ENCODE measurements at places on chromosomes 5 and 9.

- no peak for DNase-seq
Measured at GRCh38 chr5:117881426-117882230, 1106.7 kb downstream of the DTWD2 start.

DNA sequence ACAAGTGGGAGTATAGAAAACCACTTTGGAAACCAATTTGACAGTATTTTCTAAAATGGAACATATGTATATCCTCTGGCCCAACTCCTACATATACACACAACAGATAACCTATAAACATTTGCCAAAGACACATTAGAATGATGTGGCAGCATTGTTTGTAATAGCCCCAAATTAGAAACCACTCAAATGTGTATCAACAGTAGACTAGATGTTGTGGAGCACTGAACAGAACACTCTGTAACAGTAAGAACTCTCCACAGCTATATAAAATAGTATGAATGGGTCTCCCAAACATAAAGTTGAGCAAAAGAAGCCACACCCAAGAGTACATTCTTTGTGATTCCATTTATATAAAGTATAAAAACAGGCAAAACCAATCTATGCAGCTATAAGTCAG, 6.1 kb downstream of the ZNF622 start:
- no peak for DNase-seq

GRCh38 chr9:128523199-128523925, 18.8 kb downstream of the GLE1 start:
- DNase-seq, result no peak

GRCh38 chr9:99377790-99378775, 156.0 kb downstream of the SEC61B start:
- no peak for DNase-seq

DNA sequence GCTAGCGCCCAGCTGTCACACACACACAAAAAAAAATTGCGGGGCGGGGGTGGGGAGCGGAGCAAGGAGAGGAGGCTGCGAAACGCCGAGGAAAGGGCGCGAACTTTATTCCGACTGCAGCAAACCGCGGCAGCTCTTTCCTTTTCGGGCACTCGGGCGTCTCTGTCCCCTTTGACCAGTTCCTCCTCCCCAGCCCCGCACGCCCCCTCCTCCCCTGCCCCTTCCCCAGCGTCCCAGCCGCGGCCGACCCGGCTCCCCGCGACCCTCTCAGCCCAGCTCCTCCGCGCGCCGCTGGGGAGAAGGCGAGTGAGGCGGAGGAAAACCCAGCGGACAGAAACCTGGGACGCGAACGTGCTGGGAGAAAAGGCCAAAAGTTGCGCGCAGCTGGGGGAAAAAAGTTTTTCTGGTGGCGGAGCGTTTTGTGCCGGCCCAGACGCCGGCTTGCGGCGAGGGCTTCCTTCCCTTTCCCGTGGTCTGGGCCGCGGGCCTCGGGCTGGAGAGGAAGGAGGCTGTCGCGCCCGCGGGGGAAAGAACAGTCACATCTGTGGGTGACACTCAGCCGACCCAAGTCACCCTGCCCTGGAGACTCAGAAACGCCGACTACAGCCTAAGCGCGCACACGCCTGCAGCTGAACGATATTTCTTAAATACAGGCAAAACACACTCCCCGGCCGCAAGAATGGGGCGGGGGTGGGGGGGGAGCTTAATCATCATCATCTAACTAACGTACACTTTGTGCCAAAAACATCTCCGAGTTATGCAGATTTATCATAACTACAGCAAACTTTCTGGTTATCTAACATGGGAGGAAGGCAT, 1.1 kb upstream of the BNC2 start:
- peak; percentile 80 for DNase-seq

GRCh38 chr9:113715086-113715485, 161.0 kb upstream of the ZNF618 start:
- DNase-seq, result no peak

DNA sequence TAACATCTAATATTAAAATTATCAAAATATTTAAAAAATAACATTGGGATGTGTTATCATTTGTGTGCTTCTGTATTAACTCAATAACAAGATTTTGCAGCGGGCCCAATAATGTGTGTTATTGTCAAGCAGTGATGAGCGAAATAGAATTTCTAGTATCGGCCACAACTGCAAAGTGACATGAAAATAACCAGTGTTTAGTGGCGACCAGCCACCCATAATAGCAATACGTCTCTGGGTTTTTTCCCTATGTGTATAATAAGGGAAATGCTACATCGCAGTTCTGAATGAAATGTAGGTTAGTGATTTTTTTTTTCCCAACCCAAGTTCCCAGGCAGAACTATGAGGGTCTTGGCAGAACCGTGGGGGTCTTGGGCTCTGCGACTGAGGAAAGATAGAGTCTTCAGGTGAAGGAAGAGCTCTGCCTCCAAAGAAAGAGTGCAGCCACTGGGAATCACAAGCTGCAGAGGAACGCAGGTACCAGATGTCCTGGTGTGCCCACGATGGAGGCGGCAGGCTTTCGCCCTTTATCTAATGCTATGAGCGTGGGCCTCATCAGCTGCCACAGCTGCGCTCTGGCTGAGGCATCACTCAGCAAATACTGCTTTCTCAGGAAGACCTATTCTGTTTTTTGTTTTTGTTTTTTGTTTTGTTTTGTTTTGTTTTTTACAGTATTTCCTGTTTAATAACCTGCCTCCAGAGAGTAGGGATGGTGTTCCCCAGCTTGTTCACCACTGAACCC, 235.0 kb downstream of the ROR2 start:
- DNase-seq, result no peak

GRCh38 chr9:125603478-125604021, 103.5 kb downstream of the MAPKAP1 start:
- DNase-seq, result no peak

- no peak for DNase-seq
Measured at GRCh38 chr5:105259581-105260217, 1697.1 kb upstream of the NUDT12 start.

DNA sequence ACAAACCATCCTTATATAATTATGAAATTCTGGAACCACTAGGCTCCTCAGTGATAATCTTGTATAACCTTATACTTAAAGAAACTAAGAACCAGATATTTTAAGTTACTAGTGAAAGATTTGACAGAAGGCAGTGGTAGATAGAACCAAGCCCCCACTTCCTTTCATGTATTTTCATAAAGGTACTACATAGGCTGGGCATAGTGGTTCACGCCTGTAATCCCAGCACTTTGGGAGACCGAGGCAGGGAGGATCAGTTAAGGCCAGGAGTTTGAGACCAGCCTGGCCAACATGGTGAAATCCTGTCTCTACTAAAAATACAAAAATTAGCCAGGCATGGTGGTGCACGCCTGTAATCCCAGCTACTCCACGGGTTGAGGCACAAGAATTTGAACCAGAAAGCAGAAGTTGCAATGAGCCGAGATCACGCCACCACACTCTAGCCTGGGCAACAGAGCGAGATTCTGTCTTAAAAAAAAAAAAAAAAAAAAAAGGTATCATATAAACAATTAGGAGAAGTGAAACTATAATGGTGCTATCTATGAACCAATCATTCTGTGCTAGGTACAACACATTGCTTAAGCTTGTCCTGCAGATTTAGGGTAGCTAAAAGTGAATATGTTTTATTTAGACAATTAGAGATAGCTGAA, 27.9 kb upstream of the DTWD2 start:
- no peak for DNase-seq

GRCh38 chr9:16319646-16320045, 550.8 kb downstream of the BNC2 start:
- DNase-seq, result no peak

- no peak for DNase-seq
Measured at GRCh38 chr9:75592586-75592985, 297.9 kb upstream of the PCSK5 start.

DNA sequence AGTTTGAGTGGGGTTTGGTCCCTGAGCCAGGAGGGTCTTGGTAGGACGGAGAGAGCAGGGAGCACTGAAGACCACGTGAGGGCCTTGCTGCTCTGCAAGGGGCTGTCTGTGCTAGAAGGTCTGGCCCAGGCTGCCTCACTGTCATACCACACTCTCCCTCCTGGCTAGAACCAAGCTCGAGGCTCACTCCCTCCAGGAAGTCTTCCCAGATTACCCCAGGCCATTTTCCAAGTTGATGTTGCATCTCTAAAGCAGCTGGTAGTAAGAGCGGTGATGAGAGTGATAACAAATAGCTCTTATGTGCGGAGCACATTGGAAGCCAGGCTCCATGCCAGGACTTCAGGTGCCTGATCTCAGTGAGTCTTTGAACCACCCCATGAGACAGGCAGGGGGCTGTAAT, 6.6 kb downstream of the MYMK start:
- DNase-seq, result no peak

DNA sequence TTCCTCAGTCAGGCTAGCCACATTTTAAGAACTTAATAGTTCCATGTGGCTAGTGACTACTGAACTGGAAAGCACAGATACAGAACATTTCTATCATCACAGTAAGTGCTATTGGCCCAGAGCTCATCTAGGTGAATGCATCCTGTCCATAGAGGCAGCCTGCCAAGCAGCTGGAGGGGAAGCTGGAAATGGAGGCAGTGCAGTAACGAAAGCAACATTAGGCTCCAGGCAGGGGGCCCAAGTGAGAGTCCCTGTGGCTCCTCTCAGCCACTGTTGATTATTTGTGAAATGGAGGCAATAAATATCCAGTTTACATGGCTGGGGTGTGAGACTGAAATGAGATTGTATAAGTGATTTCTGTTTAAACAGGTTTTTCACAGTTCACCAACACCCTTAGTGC, 227.2 kb upstream of the KLF9 start:
- no peak for DNase-seq

- no peak for DNase-seq
Measured at GRCh38 chr5:33877449-33877848, 14.3 kb downstream of the ADAMTS12 start.

GRCh38 chr5:156191547-156191946, 135.4 kb upstream of the SGCD start:
- no peak for DNase-seq

- no peak for DNase-seq
Measured at GRCh38 chr5:166293892-166294291, 1997.6 kb upstream of the WWC1 start.

GRCh38 chr5:108720391-108720790, 27.3 kb upstream of the FER start:
- DNase-seq, result peak; percentile 37

DNA sequence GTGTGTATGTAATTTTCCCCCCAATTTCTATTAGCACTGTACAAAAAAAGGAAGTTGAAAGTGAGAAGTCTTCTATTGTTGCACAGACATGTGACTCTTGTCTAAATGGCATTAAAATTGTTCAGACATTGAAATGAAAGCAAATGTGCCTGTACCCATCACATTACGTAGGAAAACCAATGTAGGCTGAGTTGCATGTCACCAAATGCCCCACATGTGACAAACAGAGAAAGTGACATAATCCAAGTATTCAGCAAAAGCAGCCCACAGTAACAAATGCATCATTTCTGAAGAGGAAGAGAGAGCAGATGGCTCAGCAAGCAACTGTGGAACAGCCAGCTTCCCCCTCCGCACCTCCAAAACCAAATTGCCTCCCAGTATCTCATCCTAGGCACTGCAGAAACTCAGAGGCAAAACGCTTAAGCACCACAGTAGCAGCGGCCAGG, 161.5 kb upstream of the NR4A3 start:
- DNase-seq, result peak; percentile 75

GRCh38 chr9:116687754-116688135, 640 bp downstream of the TRIM32 start:
- no peak for DNase-seq

DNA sequence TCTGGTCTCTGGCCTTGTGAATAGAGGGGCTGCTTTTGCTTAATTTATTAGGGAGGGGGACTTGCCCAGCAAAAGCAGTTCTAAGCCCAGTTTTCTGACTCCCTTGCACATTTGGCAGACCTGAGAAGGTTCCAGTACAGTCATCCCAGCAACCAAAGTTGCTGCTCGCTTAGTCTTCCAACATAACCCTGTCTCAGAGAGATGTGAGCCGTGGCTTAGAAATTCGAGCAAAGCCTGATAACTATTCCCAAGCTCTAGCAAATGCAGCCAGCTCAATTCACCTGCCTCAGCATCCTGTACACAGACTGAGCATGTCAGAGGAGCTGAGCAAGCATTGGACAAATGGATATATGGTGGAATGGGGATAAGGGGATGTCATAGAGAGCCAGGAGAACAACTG, 401.9 kb downstream of the SPOCK1 start:
- no peak for DNase-seq

GRCh38 chr9:132998831-132999635, 20.5 kb downstream of the GFI1B start:
- no peak for DNase-seq

GRCh38 chr5:21685522-21685921, 1167.6 kb downstream of the CDH12 start:
- DNase-seq, result no peak

DNA sequence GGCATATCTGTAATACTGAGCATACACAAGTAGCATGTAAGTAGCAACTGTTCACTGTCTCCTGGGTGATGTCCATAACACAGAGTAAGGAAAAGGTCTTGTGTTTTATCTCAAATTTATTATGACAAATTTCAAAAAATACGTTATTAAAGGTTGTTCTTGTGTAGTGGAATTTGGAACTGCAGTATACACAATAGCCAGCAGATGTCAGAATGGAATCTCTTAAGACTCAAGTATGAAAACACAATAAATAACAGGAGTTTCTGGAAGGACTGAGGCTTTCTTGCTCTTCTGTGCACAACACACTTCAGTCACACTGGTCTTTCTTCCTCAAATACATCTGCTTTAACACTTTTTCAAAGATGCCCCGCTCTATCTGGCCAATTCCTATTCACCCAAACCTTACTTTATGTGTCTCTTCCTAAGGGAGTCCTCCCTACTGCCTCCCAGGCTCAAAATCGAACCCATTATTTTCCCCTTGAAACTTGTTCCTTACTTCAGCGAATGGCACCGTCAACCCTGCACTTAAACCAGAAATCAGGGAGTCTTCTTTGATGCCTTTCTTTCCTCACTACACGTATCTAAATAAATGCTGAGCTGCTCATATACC, 6.5 kb upstream of the FBXO10 start:
- peak; percentile 56 for DNase-seq

GRCh38 chr9:88044200-88044599, 69.9 kb upstream of the CDK20 start:
- DNase-seq, result no peak

DNA sequence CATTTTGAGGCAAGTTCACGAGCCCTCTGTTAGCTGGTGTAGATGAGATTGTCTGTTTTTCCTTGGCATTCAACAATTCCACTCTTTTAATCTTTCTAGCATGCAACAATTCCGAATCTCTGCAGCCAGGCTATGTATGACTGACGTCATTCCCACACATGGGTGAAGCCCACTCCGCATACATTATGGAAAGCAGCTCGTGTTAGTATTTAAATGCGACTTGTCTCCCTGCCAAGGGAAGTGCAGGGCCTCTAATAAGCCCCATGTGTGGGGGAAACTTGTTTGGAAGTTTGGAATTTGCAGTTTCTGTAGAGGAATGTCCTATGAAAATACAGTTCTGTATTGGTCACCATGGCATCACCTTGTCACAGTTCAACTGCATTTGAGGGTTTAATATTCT, 146.0 kb upstream of the FBXL7 start:
- DNase-seq, result no peak
